ENCODE measurements at places on chromosomes 3 and 15. TPM values are rescaled to one million over a fixed set of nuclear protein-coding genes. Genes with fewer than 3 reads are reported as not detected.

DUOXA2 gene
- not detected for total RNA-seq

SERF2 gene
- total RNA-seq, result 465 TPM

DNA sequence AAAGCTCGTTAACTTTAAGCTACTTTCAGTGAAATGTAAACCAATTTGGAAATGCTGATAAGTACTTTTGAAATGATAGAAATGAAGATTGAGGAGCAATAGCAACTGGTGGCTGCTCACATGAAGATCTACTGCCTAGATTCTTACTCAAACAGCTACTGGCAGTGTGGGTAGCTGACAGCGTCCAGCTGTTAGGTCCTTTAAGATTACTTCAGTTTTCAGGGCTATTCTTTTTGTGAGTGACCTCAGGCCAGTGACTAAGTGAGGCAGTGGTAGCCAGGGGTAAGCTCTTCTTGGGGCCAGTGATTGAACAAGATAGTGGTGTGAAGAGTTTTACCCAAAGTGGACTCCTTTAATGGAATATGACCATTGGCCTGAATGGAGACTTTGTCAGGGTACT, 41.3 kb downstream of the NECTIN3 start:
- no peak overlapping the region for H3K4me3 ChIP-seq
- H3K27ac ChIP-seq, result no peak overlapping the region
- no peak for DNase-seq
- H3K4me1 ChIP-seq, result peaks cover 6% of the 10 kb centered on the region

TIMMDC1 gene
- total RNA-seq, result 26.9 TPM

- H3K4me1 ChIP-seq, result peaks cover 4% of the 10 kb centered on the region
- no peak overlapping the region for H3K4me3 ChIP-seq
- H3K36me3 ChIP-seq, result no peaks in the 10 kb centered on the region
- no peak for DNase-seq
Observed at GRCh38 chr15:90774731-90775514, 57.8 kb downstream of the BLM start.

IGDCC3 gene
- total RNA-seq, result not detected

- no peaks in the 10 kb centered on the region for H3K36me3 ChIP-seq
- H3K4me1 ChIP-seq, result no peaks in the 10 kb centered on the region
- no peaks in the 10 kb centered on the region for H3K27me3 ChIP-seq
- DNase-seq, result no peak
- H3K27ac ChIP-seq, result no peak overlapping the region
Observed at GRCh38 chr3:89490129-89490528, 382.7 kb downstream of the EPHA3 start.

GRCh38 chr3:71011565-71012287, 571.8 kb downstream of the FOXP1 start:
- no peak for DNase-seq
- peaks cover 32% of the 10 kb centered on the region for H3K4me1 ChIP-seq
- H3K36me3 ChIP-seq, result peaks cover 5% of the 10 kb centered on the region
- peak overlapping the region; percentile 96 for H3K27ac ChIP-seq
- no peaks in the 10 kb centered on the region for H3K27me3 ChIP-seq
- H3K4me3 ChIP-seq, result peak overlapping the region; percentile 39

Measured in T-helper 17 cell (primary cell).